ENCODE measurements at places on chromosomes 4 and X. TPM values are rescaled to one million over a fixed set of nuclear protein-coding genes. Genes with fewer than 3 reads are reported as not detected.

The TSPAN6 gene
- 49.7 TPM for total RNA-seq

The BEX2 gene
- total RNA-seq: 10.0 TPM

The SORBS2 gene
- total RNA-seq: 97.4 TPM

The SPANXC gene
- total RNA-seq: not detected

The ETNPPL gene
- total RNA-seq: not detected

The TCEAL6 gene
- not detected for total RNA-seq

The ASMT gene
- total RNA-seq: not detected

The LINC00632 gene
- 318 TPM for total RNA-seq

GRCh38 chr4:84948056-84948455 is 18.4 kb downstream of the WDFY3 start:
- DNase-seq: no peak

DNA sequence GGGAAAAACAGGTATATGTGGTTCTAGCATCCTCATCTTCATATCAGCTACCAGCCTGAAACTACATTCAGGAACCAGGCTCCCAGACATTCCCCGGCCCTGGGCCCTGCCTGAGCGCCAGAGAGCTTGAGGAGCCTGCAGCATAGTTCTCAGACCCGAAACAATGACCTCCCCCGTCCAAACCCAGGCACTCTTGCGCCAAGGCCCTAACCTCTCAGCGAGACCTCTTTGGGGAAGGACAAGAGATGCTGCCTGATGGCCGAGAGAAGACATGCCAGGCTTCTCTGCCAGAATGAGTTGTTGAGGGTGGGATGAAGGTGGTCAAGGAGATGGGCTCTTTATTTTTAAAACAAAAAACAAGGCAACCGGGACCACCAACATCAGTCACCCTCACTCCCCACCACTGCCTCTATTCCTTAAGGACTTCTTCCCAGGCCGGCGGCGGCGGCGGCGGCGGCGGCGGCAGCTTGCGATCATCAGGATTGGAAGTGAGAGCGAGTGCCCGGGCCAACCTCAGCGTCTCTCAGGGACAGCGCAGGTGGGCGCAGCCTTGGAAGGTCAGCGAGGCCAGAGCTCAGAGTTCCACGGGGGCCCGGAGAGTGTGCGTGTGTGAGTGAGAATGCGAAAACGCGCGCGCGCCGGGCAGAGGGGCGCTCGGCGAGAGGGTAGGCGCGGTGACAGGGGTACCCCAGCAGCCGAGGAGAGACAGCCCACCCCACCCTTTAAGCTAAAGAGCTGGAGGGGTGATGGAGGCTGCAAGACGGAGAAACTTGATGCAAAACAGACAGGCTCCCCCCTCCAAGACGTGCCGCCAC is 601 bp downstream of the INPP4B start:
- DNase-seq: no peak

DNA sequence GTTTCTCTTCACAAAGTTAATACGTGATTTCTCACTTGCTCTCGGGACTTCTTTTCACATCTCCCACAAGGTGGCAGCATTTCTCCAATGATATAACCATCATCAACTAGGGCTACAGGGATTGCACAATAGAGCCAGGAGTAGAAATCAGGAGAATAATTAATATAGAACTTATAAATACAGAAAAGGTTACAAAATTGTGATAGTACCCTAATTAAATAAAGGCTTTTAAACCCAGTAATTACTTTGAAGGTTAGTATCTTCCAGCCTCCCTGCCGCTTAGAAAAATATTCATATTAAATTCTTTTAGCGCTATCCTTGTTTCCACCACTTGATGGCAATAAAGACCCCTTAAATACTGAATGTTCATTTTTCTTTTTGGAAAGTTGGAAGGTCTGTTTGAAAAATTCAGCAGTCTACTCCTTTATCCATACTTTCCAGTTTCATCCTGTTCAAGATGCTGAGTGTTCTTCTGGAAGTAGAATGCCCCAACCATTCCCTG is 65.8 kb downstream of the RASGEF1B start:
- DNase-seq: peak; percentile 45

- peak; percentile 2 for DNase-seq
Measured at GRCh38 chr4:48439988-48440387, 43.2 kb upstream of the SLC10A4 start.

GRCh38 chr4:3720466-3720865 is 45.7 kb upstream of the ADRA2C start:
- DNase-seq: no peak

DNA sequence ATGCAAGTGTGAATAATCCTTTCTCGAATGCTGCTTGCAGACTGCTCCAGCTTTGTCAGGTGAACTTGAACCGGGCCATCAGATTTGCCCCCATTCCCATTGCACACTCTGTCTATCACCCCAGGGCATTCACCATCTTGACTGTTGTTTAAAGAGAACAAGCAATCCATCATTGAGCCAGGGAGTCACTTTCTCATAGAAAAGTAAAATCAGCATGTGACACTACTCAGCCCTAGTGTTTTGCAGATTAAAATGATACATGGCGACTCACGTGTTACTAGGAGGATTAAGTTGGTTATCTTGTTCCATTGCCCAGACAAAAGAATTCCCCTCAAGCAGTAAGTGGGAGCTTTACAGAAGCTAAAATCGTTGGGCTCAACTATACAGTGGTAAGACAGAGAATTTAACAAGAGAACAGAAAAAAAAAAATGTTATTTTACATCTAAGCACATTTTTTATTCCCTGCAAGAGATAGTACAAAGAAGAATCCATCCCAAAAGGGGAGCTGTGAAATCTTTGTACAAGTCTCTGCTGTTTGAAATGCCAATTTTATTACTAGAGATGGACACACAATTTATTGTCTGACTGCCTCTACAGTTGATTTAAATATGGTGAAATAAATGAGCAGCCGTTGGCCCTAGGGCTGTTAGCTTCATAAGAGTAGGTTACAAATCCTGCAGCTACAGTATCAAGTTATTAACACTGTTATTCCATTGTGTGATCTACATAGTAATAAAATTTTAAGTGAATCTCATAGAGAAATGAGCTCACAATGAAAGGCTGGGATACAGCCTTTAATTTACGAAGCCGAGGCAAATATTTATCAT is 67.5 kb downstream of the NEUROG2 start:
- no peak for DNase-seq

DNA sequence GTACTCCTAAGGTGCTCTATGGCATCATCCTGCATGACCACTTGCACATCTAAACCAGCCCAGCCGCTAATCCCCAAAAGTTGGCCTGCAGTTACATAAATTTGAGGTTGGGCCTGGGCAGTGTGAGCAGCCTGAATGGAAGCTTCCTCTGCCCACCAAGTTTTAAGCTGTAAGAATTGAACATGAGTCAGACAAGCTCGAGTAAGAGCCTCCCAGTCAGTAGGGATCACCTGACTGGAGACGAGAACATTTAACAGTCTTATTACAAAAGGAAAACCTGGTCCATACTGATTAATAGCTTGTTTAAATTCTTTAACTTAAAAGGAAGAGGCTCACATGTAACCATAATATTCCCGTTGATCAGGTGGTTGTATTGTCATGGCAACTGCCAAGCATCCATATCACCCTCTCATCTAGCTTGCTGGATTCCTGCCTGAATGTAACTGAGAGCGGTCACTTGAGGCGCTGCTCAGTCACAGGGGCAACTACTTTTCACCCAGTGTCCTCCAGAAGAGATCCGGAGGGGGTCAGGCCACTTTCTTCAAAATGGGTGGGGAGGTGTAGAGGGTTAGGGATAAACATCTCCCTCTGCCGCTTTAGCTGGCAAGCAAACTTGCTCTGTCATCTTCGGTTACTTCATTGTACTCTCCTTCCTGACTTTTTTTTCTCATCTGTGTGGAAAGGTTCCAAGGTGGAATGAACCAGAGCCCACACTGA is 56.6 kb upstream of the WDR1 start:
- DNase-seq: no peak

GRCh38 chr4:97468272-97468671 is 675.0 kb downstream of the STPG2 start:
- DNase-seq: no peak

GRCh38 chrX:87616371-87616770 is 98.8 kb downstream of the KLHL4 start:
- no peak for DNase-seq

- no peak for DNase-seq
Measured at GRCh38 chrX:6226596-6227452, 1.8 kb downstream of the NLGN4X start.

- no peak for DNase-seq
Measured at GRCh38 chr4:156501962-156502361, 469.6 kb downstream of the PDGFC start.

- DNase-seq: no peak
Measured at GRCh38 chrX:13279279-13280018, 40.4 kb downstream of the ATXN3L start.

DNA sequence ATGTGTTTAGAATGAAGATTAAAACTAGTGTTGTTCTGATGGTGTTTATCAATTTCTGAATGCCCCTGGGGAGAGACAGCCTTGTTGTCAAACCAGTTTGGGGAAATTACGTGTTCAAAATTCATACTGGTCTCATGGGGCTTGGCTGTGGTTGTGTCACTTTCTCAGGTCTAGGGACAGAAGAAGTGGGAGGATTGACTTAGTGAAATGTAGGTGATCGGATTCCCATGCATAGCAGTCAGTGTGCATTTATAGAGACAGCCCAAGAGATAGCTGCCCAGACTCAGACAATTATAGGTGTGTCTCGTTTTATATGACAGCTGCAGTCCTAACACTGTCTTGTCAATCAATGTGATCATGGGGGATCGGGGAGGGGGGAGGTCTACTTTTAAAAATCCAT is 94.4 kb upstream of the CLCN4 start:
- DNase-seq: no peak

- no peak for DNase-seq
Measured at GRCh38 chrX:12802741-12803140, 11.5 kb downstream of the PRPS2 start.

DNA sequence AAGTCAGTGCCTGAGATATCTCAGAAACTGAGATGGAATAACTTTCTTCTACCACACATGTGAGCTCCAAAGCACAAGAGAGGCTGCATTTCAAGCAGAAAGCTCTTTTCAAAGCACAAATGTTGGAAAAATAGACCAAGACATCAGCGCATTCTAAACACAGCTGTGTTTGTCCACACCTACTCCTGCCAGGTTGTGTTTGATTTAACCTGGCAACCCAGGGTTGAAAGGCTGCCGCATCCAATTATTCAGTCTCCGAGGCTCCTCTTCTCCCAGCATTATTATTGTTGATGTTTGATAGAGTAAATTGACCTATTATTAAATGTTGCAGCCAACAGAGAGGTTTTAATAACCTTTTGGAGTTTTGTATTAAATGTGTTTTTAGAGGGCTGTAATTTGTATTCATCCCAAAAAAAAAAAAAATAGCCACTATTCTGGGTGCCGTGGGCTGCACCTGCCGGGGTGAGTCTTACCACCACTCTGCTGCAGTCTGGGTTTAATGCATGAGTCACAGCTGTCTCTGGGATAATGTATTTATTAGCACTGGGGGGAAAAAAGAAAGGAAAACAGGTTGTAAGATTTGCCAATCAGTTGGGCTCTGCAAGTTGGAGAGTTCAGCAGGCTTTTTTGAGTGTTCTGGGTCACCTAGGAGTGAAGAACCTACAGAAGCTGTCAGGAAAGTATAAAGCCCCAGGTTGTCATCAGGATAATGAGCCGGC is 105.2 kb upstream of the NOCT start:
- DNase-seq: peak; percentile 63

DNA sequence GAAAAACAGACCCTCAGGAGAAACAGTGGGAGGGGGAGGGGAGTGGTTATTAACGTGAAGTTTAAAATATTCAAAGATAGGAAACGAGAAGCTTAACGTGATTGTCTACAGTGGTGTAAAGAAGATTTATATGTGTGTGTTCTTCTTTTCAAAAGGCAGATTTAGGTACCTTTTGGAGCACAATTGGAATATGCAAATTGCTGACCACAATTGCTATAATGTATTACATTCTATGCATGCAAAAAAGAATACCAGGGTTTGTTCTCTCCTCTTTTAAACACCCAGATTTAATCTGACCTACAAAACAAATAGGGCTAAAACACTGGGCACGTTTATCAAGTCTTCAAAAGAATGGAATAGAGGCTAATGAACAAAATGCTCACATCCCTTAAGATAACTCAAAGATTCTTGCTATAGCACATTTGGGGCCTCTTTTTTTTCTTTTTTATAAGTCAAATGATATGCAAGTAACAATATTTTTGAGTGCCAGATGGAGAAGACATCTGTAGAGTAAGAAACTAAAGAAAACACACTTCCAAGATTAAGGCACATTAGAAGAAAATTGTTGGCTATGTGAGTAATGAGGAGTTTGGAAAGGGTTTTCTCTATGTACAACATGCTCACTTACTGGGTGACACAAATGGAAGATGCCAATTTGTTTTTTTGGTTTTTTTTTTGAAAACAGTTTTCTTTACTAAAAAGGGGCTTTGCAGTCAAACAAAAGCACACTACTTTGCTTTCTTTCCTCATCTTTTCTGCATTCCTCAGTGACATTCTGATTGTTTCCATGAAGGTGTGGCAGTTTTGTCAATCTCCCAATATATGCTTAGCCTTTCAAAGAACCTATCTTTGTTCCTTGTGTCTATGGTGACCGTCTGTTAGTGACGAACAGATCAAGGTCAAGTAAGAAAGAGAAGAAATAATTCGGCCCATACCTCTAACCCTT is 240.3 kb downstream of the PALLD start:
- DNase-seq: no peak

Measured in astrocyte (in vitro differentiated cells and primary cell).